ENCODE measurements at places on chromosomes 11 and 22. TPM values are rescaled to one million over a fixed set of nuclear protein-coding genes. Genes with fewer than 3 reads are reported as not detected.

GRCh38 chr11:64476881-64477280, 114.1 kb upstream of the SLC22A12 start:
- no peak for DNase-seq

- DNase-seq = peak; percentile 55
Measured at GRCh38 chr11:103586756-103587155, 449.7 kb upstream of the DDI1 start.

GRCh38 chr11:65427691-65428577, 5.3 kb downstream of the NEAT1 start:
- peak; percentile 70 for DNase-seq

DNA sequence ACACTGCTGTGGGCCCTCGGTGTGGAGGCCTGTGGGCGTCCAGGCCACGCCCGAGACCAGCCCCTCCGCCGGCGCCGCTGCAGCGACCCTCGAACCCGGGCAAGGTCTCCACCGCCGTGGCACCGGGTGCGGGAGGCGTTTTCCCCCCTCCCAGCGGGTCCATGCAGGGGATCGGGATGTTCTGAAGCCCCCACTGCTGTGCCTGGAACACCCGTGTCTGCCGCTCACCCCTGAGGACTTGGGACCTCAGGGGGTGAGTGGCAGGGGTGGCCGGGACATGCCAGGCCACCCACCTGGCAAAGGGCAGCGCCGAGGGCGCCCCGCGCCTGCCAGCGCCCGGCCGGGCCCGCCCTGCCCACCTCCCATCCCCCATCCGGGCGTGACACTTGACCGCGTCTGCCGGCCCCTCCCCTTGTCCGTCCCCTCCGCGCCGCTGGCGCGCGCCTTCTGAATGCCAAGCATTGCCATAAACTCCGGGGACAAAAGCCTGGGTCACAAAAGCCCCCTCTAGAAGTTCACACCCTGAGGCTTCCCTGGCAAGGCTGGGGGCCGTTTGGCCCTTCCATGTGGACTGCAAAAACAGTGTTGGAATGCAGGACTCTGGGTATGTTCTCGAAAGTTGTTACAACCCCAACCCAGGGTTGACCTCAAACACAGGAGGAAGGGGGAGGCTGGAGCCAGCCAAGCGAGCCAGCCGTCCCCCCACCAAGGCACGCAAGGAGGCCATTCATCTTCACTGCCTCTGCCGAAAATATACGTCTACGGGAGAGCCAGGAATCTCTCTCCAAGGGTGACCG, 819 bp upstream of the KCNQ1OT1 start:
- DNase-seq = peak; percentile 26

- DNase-seq = peak; percentile 15
Measured at GRCh38 chr11:62974848-62975522, 9.8 kb downstream of the SLC22A6 start.

DNA sequence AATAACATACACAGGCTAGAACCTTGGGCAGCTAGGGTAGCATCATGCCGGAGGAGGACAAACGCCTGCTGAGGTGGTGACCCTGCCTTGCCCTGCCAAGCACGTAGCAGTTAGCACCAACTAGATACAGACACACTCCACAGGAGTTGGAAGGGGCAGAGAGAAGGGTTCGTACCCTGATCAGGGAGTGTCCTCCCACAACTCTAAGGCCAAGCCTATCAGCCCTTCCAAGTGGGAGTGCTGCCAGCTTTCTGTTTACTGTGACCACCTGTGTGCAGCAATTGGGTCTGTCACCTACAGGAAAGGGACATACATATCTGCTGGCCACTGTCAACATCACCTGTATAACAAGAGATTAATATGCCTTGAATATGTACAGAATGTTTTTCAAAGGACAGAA, 1.9 kb upstream of the THAP7 start:
- DNase-seq = no peak

KCNK4 gene
- polyA plus RNA-seq = 0.19 TPM

BLID gene
- 0.12 TPM for polyA plus RNA-seq

CRYAB gene
- polyA plus RNA-seq = 0.32 TPM

CYTH4 gene
- 0.29 TPM for polyA plus RNA-seq

MRGPRG gene
- polyA plus RNA-seq = not detected
